Neural crest cell (in vitro differentiated cells): ENCODE measurements at places on chromosomes 2 and 18. TPM values are rescaled to one million over a fixed set of nuclear protein-coding genes. Genes with fewer than 3 reads are reported as not detected.

DNA sequence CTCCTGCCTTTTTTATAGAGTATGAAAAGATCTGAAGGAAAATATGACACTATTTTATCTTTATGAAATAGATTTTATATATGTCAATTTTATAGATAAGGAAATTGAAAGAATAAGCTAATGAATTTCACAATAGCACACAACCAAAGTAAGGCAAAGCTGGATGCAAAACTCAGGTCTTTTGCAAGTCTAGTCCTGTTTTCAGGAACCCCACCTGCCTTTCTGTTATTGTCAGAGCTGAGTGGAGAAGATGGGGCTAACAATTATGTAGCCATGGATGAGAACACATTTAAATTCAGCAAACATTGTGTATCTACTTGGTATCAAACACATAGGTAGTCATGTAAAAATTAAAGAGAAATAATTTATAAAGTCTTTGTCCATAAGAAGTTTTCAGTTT lies 161.5 kb upstream of the ZEB2 start:
- no peak for DNase-seq

- DNase-seq: no peak
Observed at GRCh38 chr2:241903121-241904010, 33.8 kb downstream of the RTP5 start.

GRCh38 chr2:77652499-77652898 lies 130.3 kb upstream of the LRRTM4 start:
- no peak for DNase-seq

DNA sequence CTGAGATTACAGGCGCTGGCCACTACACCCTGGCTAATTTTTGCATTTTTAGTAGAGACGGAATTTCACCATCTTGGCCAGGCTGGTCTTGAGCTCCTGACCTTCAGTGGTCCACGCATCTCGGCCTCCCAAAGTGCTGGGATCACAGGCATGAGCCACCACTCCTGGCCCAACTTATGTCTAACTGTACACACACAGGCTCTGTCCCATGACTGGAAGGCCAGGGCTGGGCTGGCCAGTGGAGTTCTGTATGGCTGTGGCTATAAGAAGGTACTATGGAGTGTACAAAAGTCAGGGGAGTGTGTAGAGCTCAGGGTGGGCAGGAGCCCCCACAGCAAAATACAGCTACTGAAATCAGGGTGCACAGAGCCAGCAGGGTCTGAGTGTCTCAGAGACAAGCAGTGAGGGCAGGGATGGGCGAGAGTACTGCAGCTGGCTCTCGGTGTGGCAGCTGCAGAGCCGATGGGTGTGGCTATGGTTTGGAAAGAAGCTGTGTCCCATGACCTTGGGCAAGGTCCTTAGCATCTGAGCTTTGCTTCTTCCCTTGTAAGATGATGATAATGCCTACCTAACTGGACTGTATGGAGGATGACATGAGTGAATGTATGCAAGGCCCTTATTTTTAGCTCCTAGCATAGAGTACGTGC lies 10.4 kb upstream of the MSGN1 start:
- DNase-seq: no peak

GRCh38 chr2:119608553-119608952 lies 64.3 kb downstream of the CFAP221 start:
- DNase-seq: no peak

GRCh38 chr2:106531676-106532214 lies 44.6 kb downstream of the CD8B2 start:
- DNase-seq: no peak

DNA sequence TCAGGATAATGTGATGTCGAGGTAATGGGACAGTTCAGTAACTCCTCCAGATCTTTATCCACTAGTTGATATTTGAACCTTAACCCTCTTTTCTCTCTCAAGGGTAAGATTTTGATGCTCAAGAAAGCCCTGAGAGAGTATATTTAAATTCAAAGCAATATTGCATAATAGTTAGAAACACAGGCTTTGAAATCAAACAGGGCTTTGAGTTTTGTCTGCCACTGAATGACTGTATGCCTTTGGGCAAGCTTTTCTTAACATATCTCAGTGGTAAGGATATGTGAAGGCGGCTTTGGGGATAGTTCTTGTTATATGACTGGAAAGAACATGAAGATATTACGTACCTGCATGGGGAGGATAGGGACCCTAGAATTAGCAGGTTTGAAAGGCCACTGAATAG lies 11.1 kb downstream of the ITPRID2 start:
- no peak for DNase-seq

- no peak for DNase-seq
Observed at GRCh38 chr2:108620656-108621055, 86.4 kb downstream of the LIMS1 start.

- no peak for DNase-seq
Observed at GRCh38 chr2:31428001-31428418, 13.5 kb upstream of the XDH start.

- no peak for DNase-seq
Observed at GRCh38 chr2:1567556-1568344, 154.5 kb downstream of the TPO start.

DNA sequence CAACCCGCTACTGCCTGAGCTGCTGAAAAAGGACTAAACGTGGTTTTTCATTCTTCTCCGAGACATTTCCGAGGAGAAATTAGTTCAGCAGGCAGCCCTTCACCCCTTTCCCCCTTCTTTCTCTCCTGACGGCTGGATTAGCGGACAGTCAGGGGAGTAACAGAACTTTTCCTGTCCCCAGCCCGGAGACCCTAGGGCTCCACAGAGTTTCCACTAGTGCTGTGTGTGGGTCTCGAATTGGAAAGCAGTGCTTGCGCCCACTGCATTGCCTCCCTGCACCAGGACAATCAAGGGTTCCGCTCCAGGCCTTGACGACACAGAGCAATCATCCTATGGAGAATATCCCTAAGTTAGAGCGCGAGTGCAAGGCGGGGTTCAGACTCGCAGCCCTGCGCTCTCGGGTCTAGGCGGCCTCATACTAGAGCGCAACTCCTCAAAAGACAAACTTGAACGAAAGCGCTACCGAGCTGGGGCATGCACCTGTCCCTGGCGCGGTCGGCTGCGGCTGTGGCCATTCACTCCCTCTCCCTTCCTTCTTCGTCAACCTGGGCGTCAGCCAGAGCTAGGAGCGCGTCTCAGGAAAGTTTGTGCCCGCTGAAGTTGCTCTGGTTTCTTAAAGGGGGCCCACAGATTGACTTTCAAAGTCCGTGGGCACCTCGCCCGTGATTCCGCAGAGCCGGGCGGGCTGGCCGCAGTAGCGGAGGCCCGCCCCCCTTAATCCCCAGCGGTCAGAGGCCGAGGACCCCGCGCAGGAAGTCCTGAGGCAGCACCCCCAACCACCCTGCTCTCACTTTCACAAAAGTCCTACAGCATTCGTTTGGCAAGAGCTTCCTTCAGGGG lies 801 bp downstream of the OSR1 start:
- no peak for DNase-seq

DNA sequence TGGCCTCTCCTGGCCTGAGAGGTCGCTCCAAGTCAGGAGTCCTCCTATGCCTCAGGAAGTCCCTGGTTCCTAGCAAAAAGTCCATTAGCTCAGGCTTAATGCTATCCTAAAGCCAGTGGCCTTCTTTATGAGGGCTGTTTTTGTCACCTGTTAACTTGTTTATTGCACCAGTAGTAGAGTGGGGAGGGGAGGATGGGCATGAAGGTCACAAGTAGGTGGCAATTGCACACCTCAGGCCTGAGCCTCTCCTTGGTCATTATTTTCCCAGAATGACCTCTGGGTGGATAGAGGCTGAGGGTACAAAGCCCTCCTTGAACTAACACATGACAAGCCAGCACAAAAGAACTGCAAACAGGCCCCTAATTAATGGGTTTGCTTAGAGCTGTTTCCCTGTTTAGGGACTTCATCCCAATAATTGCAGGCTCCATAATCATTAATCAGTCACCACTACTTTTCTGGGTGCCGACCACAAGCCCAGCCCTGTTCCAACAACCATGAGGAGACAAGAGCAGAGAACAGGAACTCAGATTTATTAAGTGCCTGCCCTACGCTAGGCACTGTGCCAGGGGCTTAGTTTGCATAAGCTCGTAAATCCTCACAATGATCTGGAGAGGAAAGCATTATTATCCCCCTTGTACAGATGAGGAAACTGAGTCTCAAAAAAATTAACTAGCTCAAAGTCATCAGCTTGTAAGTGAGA lies 123.0 kb upstream of the PKDCC start:
- DNase-seq: no peak

- no peak for DNase-seq
Observed at GRCh38 chr2:241007880-241008710, 9.7 kb downstream of the SNED1 start.

GRCh38 chr2:235232449-235233433 lies 261.1 kb upstream of the AGAP1 start:
- no peak for DNase-seq

DNA sequence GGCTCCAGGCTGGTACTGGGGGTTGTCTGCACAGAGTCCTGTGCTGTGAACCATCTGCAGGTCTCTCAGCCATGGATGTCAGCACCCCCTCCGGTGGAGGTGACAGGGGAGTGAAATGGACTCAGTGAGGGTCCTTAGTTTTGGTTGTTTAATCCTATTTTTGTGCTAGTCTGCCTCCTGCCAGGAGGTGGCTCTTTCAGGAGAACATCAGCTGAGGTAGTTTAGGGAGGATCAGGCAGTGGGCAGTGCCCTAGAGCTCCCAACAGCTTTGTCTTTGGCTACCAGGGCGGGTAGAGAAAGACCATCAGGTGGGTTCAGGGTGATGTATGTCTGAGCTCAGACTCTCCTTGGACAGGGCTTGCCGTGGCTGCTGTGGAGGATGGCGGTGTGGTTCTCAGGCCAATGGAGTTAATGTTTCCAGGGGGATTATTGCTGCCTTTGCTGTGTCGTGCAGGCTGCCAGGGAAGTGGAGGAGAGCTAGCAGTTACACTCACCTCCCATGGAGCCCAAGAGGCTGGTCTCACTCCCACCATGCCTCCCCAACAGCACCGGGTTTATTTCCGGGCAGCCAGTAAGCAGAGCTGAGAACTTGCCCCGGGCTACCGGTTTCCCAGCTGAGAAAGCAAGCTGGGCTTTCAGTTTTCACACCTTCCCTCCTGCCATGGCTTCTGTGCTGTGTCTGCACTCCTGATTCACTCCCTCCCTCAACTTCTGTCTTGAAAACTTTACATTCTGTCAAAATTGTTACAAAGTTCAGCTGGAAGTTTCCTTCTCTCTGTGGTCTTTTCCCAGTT lies 563.4 kb downstream of the XIRP2 start:
- DNase-seq: no peak

DNA sequence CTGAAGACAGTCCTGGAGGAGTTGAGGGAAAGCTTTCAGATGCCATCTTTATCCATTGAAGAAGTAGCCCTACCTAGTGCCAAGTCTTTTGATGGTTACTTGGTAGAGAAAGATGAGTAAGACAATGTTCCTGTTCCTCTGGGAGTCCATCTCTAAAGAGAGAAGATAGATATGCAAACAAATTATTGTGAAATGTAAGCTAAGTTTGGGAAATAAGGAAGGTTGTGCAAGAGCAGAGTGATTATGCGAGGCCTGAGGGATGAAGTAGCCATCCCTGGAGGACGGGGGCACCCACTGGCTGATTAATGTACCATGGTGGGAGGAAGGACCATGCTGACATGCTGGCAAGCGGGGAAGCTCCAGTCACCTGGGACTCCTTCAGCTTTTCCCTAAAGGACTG lies 994 bp upstream of the DTNA start:
- DNase-seq: no peak

The GKN2 gene
- not detected in 2 replicates for total RNA-seq

The SLC66A3 gene
- 4.6 and 5.1 TPM in 2 replicates for total RNA-seq

The NT5DC4 gene
- not detected in 2 replicates for total RNA-seq

The REG3A gene
- not detected in 2 replicates for total RNA-seq

The CRYGA gene
- total RNA-seq: not detected in 2 replicates

The PRSS56 gene
- total RNA-seq: 52.4 and 54.2 TPM in 2 replicates

The TACR1 gene
- 0.16 and 0.30 TPM in 2 replicates for total RNA-seq

The RETREG2 gene
- total RNA-seq: 84.6 and 86.0 TPM in 2 replicates

The GAL3ST2 gene
- total RNA-seq: 0.28 TPM in 1 of 2 replicates, not detected in the other

The TCF4 gene
- 82.5 and 89.9 TPM in 2 replicates for total RNA-seq

The PLEK gene
- total RNA-seq: not detected in 2 replicates
